ENCODE measurements at places on chromosomes 1 and 21.

GRCh38 chr1:82837766-82838465 lies 1037.2 kb downstream of the ADGRL2 start:
- DNase-seq, result no peak

- DNase-seq, result no peak
These were observed 17.1 kb upstream of the AGO4 start for GRCh38 chr1:35790670-35791069.

GRCh38 chr1:21608798-21609197 lies 60.4 kb downstream of the RAP1GAP start:
- no peak for DNase-seq

- DNase-seq, result no peak
These were observed 61.1 kb downstream of the SLC45A1 start for GRCh38 chr1:8378981-8379470.

DNA sequence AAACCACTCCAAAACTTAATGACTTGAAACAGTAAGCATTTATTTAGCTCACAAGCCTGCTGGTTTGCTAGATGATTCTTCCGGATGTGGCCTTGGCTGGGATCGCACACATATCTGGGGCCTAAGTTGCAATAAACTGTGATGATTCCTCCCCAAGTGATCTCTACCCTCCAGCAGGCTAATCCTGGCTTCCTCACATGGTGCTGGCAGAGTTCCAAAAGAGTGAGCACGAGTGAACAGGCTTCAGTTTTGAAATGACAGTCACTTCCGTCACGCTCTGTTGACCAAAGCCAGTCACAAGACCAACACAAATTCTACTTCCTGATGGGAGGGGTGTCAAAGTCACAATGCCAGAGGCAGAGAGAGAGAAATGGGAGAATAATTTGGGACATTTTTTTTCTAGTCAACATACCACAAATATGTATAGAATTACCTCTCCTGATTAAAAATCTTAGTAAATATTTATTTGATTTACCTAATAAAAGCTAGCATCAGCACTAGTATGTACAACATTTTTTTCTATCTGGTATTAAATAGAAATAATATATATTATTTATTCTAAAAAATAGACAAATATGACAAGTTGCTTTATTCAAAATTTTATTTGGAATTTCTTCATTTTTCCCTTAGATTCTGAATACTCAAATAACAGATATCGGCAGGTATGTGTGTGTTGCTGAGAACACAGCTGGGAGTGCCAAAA lies 292.7 kb downstream of the TPR start:
- DNase-seq, result peak; percentile 97

GRCh38 chr1:205321162-205321958 lies at the start of gene NUAK2:
Gene NUAK2 (minus strand): TSS chr1:205321745. CDS start chr1:205321628, 117 bp downstream.
- peak; percentile 79 for DNase-seq

GRCh38 chr1:6113116-6113515 lies 67.0 kb downstream of the CHD5 start:
- no peak for DNase-seq

DNA sequence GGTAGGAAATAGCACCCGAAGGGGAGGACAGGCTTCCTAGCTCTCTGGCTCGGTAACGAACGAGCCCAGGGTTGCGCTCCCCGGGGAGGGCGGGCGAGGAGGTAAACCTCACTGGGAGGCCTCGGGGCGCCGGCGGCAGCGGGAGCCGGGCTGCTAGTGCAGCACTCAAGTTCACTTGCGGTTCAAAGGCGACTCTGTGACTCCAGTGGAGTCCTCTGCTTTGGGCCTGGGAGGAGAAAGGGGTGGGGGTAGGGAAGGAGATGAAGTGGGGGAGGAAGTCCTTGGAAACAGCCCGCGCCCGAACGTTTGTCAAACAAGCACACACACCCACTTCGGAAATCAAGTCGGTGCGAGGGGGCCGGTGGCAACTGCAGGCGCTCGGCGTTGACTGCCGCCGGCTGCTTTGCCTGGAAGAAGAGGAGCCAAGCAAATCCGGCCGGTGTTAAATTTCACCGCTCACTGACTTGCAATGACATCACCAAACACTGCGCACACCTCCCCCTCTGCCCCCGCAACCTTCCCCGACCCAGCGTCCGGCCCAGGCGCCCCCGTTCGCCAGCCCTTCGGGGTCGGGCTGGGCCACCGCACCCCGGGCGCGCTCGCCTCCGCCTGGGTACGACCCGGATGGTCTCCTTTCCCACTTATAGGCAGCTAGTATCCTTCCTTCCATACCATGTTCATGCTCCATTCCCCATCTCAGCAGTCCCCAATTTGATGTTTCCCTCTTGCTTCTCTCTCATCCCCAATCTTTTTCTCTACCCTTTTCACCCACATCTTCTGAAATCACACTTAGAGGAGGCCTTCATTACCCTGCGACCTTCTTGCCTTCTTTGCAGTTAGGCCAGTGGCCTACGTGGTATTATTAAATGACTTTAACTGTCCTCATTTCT lies at the start of gene COL24A1:
TSS of gene COL24A1 (minus strand) at position 207 of the 890 bp plus-strand sequence. CDS start 376 bp downstream, outside the sequence.
- DNase-seq, result no peak

GRCh38 chr1:17725084-17725719 lies 29.9 kb upstream of the ACTL8 start:
- no peak for DNase-seq

DNA sequence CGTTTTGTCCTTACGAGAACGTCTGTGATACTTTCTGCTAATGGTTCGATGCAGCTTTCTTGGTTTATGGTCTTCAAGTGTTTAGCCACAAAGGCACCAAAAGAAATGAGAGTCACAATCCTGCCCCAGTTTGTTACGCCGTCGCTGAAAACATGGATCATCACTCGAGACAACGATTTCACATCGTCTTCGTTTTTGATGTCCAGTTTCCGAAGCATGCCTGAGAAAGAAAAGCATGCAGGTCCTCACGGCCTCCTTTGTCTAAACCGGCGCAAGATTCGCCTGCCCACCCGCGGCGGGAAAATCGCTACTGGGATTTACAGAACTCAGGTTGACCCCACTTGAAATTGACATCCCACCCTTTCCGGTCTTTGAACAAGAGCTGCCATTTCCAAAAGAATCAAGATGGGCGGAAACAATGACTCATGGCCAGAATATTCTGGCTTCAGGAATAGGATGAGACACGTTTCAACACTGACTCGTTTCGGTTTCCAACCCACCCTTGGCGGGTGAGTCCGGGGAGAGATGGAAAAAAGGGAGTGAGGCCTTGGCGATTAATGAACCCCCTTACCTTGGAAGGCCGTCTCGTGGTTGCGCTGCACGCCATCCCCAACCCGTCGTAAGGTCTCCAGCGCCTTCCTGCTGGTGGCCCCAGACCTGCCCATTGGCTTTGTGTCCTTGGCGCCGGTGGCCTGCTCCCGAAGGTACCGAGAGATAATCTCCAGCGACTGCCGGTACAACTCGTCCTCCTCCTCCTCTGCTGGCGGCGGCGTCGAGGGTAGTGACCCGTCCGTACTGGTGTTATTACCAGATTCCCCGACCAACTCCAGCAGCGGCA lies 919 bp downstream of the MCL1 start:
- DNase-seq, result peak; percentile 45

- DNase-seq, result no peak
These were observed 36.6 kb downstream of the XCL1 start for GRCh38 chr1:168613038-168613451.

DNA sequence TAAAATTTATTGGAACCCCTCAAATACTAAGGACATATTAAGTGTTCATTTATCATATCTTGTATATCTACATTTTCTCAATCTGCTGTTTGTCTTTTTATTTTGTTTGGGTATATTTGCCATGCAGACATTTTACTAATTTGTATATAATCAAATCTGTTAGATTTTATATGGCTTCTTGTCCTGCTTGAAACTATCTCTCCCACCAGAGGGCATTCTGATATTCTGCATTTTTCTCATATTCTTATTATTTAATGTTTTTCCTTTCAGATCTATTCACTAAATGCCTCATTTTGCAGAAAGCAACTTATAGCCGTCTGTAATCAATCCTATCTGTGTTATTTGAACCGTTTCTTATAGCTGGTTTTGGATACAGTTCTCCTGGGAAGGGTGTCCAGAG lies 745.5 kb downstream of the LRRIQ3 start:
- DNase-seq, result no peak

GRCh38 chr1:31802190-31803150 lies 13.4 kb downstream of the SPOCD1 start:
- DNase-seq, result no peak

GRCh38 chr1:177794376-177794991 lies 175.4 kb downstream of the SEC16B start:
- no peak for DNase-seq

GRCh38 chr1:60101516-60101915 lies 27.9 kb upstream of the C1orf87 start:
- no peak for DNase-seq

- DNase-seq, result no peak
These were observed 172.5 kb upstream of the GALNT2 start for GRCh38 chr1:229894532-229894931.

DNA sequence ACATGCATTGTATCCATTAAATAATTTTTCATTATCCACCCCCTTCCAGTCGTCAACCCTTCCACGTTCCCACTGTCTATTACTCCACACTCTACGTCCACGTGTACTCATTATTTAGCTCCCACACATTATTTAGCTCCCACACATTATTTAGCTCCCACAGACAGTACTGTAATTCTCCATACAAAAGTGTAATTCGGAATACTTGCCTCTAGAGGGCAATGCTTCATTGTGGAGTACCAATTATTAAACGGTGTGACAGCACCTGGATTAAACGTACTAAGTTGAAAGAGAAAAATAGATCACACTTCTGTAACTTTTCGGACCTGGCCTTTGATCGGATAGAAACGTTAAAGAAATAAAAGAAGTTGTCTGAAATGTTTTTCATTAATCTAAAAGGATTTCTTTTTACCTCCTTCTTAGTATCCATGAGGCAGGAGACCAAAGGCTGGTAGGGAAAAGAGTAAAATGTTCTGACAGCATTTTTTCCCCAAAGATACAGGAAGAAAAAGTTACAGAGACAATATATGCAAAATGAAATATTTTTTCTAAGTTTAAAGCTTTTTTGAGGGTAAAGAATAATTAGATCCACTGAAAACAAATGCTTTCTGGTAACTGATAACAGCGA lies 99.2 kb downstream of the LHX8 start:
- DNase-seq, result peak; percentile 30

DNA sequence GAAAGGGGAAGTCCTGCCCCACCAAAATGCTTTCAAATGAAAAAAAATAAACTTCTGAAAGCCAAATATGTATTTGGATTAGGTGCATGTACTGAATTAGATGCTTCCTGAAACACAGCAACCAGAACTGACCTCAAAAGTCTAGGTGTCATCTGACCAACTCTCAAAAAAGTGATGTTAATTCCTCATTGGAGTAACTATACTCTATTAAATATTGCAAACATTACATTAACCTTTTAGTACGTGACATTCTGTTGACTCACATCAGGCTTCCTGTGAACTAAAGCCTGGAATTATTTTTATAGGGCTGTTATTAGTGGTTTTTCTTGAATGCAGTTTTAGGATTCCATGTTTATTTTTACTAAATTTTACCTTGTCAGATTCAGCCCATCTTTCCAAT lies 73.5 kb downstream of the ASTN1 start:
- DNase-seq, result no peak

DNA sequence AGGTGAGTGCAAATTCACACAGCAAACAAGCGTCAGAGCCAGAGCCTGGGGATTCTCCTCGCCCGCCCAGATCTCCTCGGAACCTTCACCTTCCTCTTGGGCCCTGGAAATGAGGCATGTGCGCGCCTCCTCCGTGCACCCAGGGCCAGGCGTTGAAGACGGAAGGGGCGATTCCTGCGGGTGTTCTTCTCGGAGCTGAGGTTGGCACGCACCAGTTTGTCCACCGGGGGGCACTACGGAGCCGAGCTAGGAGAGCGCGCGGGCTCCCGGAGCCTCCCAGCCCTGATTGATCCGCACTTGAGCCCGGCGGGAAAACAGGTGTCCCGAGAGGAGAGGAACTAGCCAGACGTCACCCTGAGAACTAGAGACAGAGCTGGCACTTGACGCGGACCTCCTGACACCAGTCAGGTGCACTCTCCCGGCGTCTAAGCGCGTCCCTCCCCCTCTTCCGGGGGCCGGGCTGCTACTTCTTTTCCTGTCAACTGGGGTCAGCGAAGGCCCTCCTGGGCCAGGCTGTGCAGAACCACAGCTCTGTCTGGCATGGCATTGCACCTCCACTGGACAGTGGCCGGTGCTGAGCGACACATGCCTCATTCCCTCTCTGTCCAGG lies 18.3 kb upstream of the SERINC2 start:
- peak; percentile 62 for DNase-seq

GRCh38 chr1:26155370-26156284 lies 3.3 kb upstream of the FAM110D start:
- DNase-seq, result no peak

- DNase-seq, result no peak
These were observed 2.8 kb downstream of the SRSF10 start for GRCh38 chr1:23977187-23977853.

GRCh38 chr21:28444111-28444510 lies 548.6 kb downstream of the LTN1 start:
- no peak for DNase-seq

DNA sequence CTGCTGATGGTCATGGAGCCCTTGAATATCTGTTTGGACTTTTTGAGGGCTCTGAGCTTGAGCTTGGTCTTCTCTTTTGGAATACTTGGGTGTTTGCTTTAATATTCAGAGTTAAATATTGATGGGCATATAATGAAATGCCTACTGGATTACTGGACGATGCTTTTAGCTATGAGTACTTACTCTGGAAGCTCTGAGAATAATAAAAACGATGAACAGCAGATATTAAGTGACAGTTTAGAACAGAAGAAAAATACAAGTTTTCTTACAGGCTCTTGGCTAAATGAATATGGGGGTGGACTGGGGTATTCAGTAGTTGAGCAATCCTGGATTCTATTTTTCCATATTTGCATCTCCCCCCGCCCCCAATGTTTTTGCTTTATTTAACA lies 20.7 kb downstream of the GALNT2 start:
- DNase-seq, result no peak

GRCh38 chr1:54949053-54949452 lies 31.4 kb upstream of the TMEM61 start:
- DNase-seq, result no peak

- no peak for DNase-seq
These were observed 43.8 kb upstream of the MARK1 start for GRCh38 chr1:220484135-220484534.

DNA sequence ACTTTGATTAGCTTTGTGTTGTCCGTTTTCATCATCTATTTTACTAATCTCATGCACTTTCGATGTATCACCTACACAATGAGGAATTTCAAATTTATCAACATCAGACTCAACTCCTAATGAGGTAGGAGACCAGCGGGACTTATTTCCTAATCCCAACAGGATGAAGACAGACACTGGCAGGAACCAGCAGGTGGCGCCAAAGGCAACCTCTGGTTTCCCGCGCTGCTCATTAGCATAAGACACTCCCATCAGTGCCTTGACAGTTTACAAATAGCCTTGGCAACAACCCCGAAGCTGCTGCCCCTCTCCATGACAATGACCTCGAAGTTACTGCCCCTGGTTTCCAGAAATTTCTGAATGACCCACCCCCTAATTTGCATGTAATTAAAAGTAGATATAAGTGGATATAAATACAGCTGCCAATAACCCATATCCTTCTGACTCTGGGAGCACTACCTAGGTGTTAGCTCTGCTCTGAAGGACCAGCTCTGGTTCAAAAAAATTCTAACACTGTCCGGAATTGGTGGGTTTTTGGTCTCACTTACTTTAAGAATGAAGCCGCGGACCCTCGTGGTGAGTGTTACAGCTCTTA lies 974.8 kb downstream of the ADGRL2 start:
- DNase-seq, result no peak
